ENCODE measurements at places on chromosomes 2 and 18.

DNA sequence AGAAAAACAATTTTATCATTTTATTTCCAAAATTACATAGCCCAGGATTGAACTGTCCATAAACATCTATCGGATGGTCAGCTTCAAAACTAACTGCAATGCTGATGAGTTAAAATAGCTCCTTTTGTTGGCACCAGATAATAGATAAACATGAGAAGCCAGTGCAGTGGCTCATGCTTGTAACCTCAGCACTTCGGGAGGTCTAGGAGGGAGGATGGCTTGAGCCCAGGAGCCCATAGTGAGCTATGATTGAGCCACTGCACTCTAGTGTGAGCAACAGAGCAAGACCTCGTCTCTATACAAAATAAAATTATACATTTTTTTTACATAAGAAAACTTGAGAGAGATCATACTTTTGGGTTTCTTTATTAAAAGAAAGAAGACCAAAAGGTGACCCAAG, 34.6 kb upstream of the IMPA2 start:
- no peak for DNase-seq

- DNase-seq, result no peak
These were observed 105.2 kb upstream of the ARHGAP28 start for GRCh38 chr18:6624271-6624660.

GRCh38 chr2:237222178-237222577, 136.5 kb downstream of the COPS8 start:
- no peak for DNase-seq

GRCh38 chr2:222713002-222713401, 41.5 kb downstream of the MOGAT1 start:
- DNase-seq, result no peak

- DNase-seq, result no peak
These were observed 412 bp downstream of the GPD2 start for GRCh38 chr2:156436497-156437085.

DNA sequence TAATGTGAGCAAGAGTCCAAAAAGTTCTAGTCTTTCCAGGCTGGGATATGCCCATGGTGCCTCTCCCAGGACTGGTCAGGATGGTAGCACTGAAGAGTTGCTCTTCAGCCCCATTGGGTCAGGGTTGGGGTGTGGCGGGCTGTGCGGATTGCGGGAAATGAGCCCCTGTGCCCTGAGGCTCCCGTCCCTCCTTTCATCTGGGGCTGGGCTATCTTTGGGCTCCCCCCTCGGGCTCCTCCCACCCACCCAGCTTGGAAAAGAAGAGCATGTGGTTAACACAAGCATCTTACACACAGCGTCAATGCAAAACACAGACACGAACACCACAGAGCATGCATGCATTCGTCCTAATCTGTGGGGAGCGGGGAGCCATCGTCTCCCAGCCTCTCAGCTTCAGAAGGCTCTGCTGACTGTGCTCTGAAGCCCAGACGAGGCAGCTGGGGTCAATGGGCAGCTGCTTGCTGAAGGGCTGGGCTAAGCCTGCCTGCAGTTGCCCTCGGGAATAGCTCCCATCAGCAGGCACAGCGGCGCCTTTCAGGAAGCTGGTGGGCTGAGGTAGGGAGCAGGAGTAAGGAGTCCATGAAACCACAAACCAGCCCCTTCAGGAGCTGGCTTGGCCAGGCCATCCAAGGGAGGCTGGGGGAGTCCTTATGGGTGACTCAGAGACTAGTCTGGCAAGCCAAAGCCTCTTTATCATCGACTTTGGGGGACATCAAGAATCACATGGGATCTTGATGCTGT, 112.9 kb downstream of the CLIP4 start:
- DNase-seq, result no peak

DNA sequence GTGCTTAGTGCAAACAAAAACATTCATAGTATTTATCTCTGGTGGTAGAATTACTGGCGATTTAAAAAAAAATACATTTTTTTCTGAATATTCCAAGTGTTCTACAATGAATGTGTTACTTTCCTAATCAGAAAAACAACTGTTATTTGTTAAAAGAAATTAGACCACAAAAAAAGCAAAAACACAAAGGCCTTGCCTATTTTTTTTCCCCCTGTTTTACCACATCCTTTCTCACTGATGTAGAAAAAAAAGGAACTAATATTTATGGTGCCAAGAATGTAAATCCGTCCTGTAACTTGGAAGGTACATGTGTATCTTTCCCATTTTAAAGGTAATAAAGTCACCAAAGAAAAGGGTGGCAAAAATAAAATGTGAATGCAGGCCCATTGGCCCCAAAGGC, 28.4 kb upstream of the MGAT4A start:
- no peak for DNase-seq

GRCh38 chr2:44906972-44907371, 34.5 kb upstream of the SIX3 start:
- no peak for DNase-seq

GRCh38 chr2:67574230-67574629, 177.1 kb downstream of the ETAA1 start:
- DNase-seq, result no peak

DNA sequence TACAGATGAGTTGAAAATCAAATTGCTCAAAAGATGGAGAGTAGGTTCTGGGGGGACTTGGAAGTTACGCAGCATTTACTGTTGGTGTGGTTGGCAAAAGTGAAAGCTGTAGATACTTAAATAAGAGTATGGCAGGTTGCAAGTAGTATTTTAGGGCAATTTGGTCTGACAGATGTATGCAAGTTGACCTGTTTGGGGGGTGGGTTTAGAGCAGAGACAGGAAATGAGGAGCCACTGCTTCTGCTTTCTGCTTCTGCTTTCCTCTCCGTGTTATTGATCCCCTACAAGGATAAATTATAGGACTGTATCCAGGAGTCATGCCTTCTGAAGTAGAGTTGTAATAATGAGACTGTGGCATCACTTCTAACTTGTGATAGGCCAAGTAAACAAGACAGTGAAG, 71.2 kb downstream of the EPAS1 start:
- no peak for DNase-seq

Data from NCI-H2081 (cell line).